ENCODE measurements at places on chromosomes 12 and 14. TPM values are rescaled to one million over a fixed set of nuclear protein-coding genes. Genes with fewer than 3 reads are reported as not detected.

DNA sequence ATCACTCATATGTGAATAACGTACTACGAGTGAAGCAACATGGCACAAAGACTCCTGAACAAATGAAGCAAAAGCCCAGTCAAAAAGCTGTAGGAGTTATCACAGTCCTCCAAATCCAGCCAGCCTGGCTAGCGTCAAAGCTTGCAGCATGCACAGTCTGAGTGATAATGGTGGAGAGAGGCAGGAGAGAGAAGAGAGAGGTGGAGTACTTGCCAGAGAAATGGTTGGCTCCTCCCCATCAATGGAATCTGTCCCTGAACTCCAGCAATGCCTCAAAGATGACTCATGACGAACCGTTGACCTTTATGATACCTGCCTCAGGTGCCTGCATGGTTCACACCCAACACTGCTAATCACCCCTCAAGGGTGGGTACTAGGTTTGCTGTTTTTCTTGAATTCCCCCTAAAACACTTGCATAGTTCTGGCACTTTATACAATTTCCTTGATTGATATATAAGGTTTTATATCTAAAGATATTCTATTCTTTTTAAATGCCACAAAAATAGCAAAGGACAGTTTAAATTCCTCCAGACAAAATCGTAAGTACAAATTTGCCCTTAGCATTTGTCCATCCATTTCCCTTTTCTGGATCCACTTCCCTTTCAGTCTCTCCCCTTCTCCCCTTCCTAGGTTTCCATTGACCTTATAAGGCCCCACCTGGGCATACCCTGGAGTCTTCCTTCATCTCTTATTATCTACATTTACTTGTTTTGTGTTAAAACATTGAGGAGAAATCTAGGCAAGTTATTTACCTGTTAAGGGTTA, 10.2 kb downstream of the ARHGDIB start:
- DNase-seq = no peak

Gene ST8SIA1
- total RNA-seq = 38.6 TPM

DNA sequence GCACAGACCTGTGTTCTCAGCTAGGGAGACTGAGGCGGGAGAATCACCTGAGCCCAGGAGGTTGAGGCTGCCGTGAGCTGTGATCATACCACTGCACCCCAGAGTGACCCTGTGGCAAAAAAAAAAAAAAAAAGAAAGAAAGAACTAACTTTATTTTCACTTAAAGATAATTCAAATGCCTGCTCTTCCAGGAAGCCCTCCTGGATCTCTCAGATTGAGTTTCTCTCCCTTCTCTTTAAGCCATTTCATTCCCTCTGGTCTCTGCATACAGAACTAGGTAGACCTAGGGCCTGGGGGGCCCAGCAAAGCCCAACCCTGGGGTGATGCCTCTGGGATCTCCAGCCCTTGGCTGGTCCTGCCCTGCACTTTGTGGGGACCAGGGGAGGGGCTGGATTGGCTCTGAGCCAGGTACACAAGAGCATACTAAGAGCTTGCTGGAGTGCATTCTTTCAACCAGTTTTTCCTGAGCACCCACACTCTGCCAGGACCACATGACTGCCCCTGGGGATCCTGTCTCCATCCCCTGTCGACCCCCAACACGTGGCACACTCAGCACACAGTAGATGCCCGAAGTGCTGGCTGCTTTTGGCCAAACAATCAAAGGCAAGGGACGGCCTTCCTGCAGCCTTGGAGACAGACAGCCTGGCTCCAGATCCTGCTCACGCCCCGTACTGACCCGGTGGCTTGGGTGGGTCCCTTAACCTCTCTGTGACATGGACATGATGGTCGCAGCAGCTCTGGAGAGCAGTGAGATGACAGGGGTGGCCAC, 52.7 kb downstream of the CYP46A1 start:
- DNase-seq = no peak

DNA sequence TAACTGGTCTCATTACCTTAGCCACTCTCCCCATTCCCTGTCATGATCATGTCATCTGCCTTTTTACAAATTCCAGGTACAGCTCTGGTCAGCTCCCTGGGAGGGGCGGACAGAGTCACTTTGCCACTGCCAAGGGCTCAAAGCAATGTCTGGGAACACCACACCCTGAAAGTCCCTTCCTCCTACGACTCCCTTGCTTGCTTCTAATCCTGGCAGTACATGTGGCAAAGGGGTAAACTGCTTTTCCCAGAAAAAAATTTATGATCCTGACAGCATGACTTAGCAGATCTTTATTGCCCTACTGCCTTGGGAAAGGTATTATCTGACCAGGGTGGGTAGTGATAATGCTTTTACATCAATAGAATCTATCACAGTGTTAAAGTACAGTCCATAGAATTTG, 376.0 kb upstream of the PDE3A start:
- no peak for DNase-seq

DNA sequence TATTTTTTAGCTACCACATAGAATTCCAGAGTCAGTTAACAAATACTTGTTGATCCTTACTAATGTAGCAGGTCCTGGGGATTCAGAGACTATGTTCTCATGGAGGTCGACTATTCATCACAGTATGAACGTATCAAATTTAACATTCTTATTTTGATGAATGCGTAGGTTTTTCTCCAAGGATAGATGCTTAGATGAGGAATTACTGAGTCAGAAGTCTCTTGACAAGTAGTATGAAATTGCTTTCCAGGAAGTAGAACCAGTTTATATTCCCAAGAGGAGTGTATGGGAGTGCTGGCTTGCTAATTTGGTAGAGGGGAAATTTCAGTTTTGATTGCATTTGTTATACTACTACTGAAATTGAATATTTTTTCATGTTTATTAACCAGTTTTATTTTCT, 42.8 kb upstream of the CRADD start:
- DNase-seq = no peak

- DNase-seq = no peak
Observed at GRCh38 chr14:79229383-79229909, 981.9 kb downstream of the DIO2 start.

Gene FOXG1
- total RNA-seq = not detected
